Hematopoietic multipotent progenitor cell (in vitro differentiated cells): ENCODE measurements at places on chromosomes 2 and 18. TPM values are rescaled to one million over a fixed set of nuclear protein-coding genes. Genes with fewer than 3 reads are reported as not detected.

The MDH1B gene
- total RNA-seq: 1.3 TPM

The SOX11 gene
- not detected for total RNA-seq

The UGT1A4 gene
- total RNA-seq: not detected

The NT5DC4 gene
- not detected for total RNA-seq

The EFR3B gene
- 0.27 TPM for total RNA-seq

The PKDCC gene
- total RNA-seq: 0.27 TPM

The DYSF gene
- 0.81 TPM for total RNA-seq

The CAPG gene
- 122 TPM for total RNA-seq

The LRP1B gene
- under 0.01 TPM for total RNA-seq

The CEBPZOS gene
- 8.3 TPM for total RNA-seq

The GREB1L gene
- not detected for total RNA-seq

The SP140L gene
- total RNA-seq: 5.4 TPM

The ANKRD29 gene
- under 0.01 TPM for total RNA-seq

The MAL gene
- total RNA-seq: 0.54 TPM

The CRACDL gene
- 1.6 TPM for total RNA-seq

The FBXO48 gene
- 0.27 TPM for total RNA-seq

The NOL4 gene
- total RNA-seq: not detected
